ENCODE measurements at places on chromosomes 16 and 17.

DNA sequence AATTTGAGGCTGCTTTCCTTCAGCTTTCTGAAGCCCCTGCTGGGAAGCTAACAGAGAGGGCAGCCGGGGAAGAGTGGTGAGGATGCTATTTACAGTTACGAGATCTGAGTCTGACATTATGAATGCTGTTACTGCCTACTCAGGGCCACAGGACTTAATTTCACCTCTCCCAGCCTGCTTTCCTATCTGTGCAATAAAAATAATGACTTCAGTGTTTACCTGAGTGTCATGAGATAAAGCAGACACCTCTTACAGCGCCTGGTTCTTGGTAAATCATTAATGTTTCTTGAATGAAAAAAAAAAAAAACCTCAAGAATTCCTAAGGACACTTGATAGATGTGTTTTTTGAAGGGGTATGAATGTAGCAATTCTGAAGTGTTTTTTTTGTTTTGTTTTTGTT is 24.2 kb upstream of the CPHXL start:
- DNase-seq, result no peak

- no peak for DNase-seq
These were observed 54.4 kb upstream of the ICAM2 start for GRCh38 chr17:64074704-64075426.

DNA sequence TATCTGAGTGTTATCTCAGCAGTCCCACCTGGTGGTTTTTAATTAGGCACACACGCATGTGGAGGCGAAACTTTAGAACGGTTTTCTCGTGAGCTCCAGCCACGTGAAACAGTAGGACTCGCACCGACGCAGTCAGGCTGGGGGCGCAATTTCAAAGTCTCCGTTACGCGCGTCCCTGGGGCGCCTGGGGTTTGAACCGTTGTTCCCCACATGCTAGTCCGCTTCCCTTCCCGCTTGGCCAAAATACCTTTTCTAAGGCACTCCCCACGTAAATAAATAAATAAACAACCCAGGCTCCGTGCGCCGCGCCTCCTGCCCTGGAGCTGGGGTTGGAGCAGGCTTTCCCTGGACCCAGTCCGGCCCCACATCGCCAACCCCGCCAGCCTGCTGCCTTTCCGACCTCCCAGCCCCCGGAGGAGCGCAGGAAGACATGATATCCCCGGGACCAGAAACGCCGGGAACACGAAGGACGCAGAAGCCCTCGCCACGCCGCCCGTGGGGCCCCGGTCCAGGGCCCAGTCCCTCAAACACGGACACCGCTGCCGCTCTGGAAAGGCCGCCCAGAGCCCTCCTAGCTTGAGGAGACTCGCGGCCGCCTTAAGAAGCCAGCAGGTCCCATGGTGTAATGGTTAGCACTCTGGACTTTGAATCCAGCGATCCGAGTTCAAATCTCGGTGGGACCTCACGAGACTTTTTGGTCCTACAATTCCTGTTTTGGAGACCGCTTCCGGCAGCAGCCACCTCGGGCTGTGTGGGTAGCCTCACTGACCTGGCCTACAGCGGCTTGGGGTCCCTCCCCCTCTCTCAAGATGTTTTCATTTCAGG is 18.2 kb downstream of the GNGT2 start:
- peak; percentile 94 for DNase-seq

DNA sequence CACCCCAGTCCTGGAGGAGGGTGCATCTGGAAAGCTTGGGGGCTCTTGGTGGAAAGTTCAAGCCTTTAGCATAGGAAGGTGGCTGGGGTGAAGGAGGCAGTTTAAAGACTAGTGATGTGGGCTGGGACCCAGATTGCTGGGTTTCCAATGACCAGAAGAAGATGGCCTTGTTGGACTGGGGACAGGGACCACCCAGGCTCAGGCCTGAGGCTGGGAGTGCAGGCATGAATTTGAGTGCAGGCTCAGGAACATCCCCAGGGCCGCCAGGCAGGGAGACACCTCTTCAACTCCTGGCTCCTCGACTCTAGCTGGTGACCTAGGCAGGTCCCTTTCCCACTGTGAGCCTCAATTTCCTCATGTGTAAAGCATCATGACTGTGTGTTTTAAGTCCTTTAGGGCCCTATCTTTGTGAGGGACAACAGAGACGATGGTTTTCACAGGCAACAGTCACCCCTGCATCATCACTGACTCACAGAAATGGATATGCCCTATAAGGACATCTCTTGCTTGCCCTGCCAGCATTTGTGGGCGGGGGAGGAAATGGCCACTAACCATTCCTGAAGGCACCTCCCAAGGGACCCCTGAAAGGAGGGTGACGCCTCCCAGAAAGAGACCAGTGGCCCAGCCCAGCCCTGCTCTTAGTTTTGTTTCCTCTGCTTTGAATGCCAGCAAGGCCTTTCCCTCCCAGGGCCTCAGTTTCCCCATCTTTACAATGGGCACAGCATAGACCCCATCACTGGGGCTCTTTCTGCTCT is 11.1 kb downstream of the NLRC5 start:
- DNase-seq, result no peak

Measured in SW 1271 (cell line).